Stomach (tissue), 19 donors: ENCODE measurements at places on chromosomes 12 and 14.
A peak's percentile ranks its signal among the peaks of the same experiment; 100 is the strongest.

GRCh38 chr12:3117591-3118015 is 40.4 kb downstream of the TSPAN9 start:
- no peak overlapping the region for H3K4me3 ChIP-seq
- DNase-seq, result no peak
- peaks cover 5% of the 10 kb centered on the region for H3K36me3 ChIP-seq
- H3K4me1 ChIP-seq, result peaks cover 13% of the 10 kb centered on the region

DNA sequence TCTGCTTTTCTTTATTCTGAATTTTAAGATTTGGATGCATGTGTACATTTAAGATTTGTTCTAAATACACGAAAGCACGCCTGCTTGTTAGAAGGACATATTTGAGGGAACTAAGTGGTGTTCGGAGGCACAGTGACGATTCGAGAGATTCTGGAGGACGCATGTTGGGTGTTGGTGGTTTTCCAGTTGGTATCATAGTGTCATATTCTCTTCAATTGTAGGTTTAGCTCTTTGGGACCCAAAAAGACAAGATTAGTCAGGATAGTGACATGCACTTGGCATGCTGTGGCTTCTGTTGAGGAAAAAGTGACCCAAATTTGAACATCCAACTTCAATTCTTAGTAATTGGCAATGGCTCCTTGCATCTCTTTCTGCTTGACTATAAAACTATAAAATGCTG is 30.1 kb downstream of the PRKCH start:
- no peak overlapping the region for H3K4me3 ChIP-seq
- H3K36me3 ChIP-seq, result no peaks in the 10 kb centered on the region
- no peak for DNase-seq
- H3K4me1 ChIP-seq, result no peaks in the 10 kb centered on the region
- no peak overlapping the region for H3K27ac ChIP-seq
- no peaks in the 10 kb centered on the region for H3K27me3 ChIP-seq

GRCh38 chr12:114407842-114408411 is 2.0 kb upstream of the TBX5 start:
- peaks cover 100% of the 10 kb centered on the region for H3K27me3 ChIP-seq
- peaks cover 28% of the 10 kb centered on the region for H3K4me1 ChIP-seq
- no peak overlapping the region for H3K27ac ChIP-seq
- DNase-seq, result no peak
- H3K36me3 ChIP-seq, result no peaks in the 10 kb centered on the region

- peaks cover 97% of the 10 kb centered on the region for H3K4me1 ChIP-seq
- H3K36me3 ChIP-seq, result no peaks in the 10 kb centered on the region
- peak overlapping the region; percentile 100 for H3K27ac ChIP-seq
- H3K4me3 ChIP-seq, result peak overlapping the region; percentile 16
Measured at GRCh38 chr14:73753887-73754795, 40.0 kb upstream of the PNMA1 start.

- no peak overlapping the region for H3K4me3 ChIP-seq
- H3K27ac ChIP-seq, result no peak overlapping the region
- H3K4me1 ChIP-seq, result peaks cover 6% of the 10 kb centered on the region
Measured at GRCh38 chr14:100132903-100133510, 26.4 kb downstream of the DEGS2 start.

GRCh38 chr12:65622056-65622455 is 202.2 kb upstream of the HMGA2 start:
- H3K27me3 ChIP-seq, result no peaks in the 10 kb centered on the region
- H3K27ac ChIP-seq, result no peak overlapping the region
- DNase-seq, result no peak

GRCh38 chr14:65356327-65356836 is 56.1 kb upstream of the FUT8 start:
- peak overlapping the region; percentile 86 for H3K27ac ChIP-seq
- no peaks in the 10 kb centered on the region for H3K27me3 ChIP-seq
- peaks cover 38% of the 10 kb centered on the region for H3K4me1 ChIP-seq
- H3K36me3 ChIP-seq, result no peaks in the 10 kb centered on the region
- H3K4me3 ChIP-seq, result no peak overlapping the region

DNA sequence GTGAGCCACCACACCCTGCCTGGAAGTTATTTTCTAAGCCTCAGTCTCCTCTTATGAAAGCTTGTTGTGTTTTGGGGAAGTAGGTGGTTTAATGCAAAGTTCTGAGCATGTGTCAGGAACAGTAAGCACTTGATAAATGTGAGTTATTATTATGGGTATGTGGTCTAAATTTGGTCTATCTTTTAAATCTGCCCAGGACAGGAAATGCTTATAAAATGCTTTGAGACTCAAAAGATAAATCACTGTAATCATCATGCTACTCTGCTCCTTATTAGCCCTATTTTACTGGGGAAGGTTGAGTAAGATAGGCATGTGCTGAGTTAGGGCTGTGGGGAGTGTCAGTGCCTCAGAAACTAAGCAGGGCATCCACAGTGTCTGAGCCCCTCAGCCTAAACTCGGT is 13.1 kb upstream of the SRSF5 start:
- H3K27me3 ChIP-seq, result no peaks in the 10 kb centered on the region
- no peak for DNase-seq
- no peak overlapping the region for H3K4me3 ChIP-seq
- no peak overlapping the region for H3K27ac ChIP-seq
- H3K36me3 ChIP-seq, result no peaks in the 10 kb centered on the region

GRCh38 chr12:56157201-56158028 is 744 bp upstream of the MYL6 start:
- no peaks in the 10 kb centered on the region for H3K27me3 ChIP-seq
- DNase-seq, result peak; percentile 73
- H3K4me1 ChIP-seq, result peaks cover 35% of the 10 kb centered on the region
- H3K4me3 ChIP-seq, result peak overlapping the region; percentile 77
- H3K27ac ChIP-seq, result peak overlapping the region; percentile 97
- H3K36me3 ChIP-seq, result peaks cover 30% of the 10 kb centered on the region

DNA sequence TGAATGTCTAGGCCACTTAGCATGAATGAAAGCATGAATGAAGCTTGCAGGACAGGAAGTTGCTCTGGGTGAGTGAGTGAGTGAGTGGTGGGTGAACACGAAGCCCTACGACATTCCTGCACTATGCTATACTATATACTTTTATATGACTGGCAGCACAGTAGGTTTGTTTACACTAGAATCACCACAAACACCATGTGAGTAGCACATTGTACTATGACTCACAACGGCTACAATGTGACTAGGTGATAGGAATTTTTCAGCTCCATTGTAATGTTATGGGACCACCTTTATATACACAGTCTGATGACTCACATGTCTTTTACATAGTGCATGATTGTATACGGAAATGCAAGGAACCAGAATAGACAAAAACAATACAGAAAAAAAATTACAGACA is 1480.2 kb downstream of the AACS start:
- no peaks in the 10 kb centered on the region for H3K4me1 ChIP-seq
- no peaks in the 10 kb centered on the region for H3K36me3 ChIP-seq
- no peak overlapping the region for H3K27ac ChIP-seq
- no peak overlapping the region for H3K4me3 ChIP-seq
- no peaks in the 10 kb centered on the region for H3K27me3 ChIP-seq

GRCh38 chr14:77469539-77469938 is 11.6 kb downstream of the AHSA1 start:
- no peaks in the 10 kb centered on the region for H3K4me1 ChIP-seq
- no peak overlapping the region for H3K27ac ChIP-seq
- H3K4me3 ChIP-seq, result no peak overlapping the region
- DNase-seq, result no peak
- no peaks in the 10 kb centered on the region for H3K27me3 ChIP-seq
- peaks cover 58% of the 10 kb centered on the region for H3K36me3 ChIP-seq

- H3K36me3 ChIP-seq, result peaks cover 47% of the 10 kb centered on the region
- peaks cover 52% of the 10 kb centered on the region for H3K4me1 ChIP-seq
- no peak for DNase-seq
- no peak overlapping the region for H3K4me3 ChIP-seq
- no peaks in the 10 kb centered on the region for H3K27me3 ChIP-seq
Measured at GRCh38 chr14:103731916-103732867, 16.6 kb downstream of the ZFYVE21 start.
